Renal cortex interstitium (tissue), 15 donors: ENCODE measurements at places on chromosomes 13 and 19.

GRCh38 chr13:95049772-95050171 is 251.5 kb downstream of the ABCC4 start:
- DNase-seq: no peak

- DNase-seq: no peak
Measured at GRCh38 chr13:96539791-96540190, 449.9 kb downstream of the HS6ST3 start.

DNA sequence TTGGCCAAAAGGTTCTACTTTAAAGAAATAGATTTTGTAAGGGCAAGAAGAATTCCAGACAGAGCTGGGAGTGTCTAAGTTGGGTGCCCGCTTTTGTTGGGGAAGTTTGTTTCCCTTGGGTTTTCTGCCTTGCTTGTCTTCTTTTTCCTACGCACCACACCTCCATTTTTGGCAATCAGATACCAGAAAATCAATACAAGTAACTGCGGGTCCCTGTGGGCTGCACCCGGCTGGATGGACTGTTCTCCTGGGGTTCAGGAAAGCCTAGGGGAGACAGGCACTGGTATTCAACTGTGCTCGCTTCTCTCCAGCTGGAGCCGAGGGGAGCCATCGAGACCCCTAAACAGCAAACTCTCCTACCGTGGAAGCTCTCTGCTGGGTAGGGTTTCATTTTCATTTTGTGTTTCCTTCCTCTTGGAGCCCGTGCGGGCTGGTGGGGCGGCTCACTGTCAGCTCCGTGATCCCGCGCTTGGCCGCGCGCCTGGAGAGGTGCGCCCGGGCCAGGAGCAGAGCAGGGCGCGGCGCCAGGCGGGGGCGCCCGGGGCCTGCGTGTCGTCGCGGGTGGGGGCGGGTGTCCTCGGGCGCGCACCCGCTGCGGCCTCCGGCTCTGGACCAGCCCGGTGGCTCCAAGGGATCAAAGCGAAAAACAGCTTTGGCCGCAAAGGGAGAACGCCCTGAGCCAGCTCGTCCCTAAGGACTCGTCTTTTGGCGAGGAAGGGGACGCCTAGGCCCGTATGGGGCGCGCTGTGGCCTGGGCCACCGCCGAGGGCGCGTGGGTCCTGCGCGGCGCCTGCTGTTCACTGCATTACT is 347.2 kb downstream of the ZNF536 start:
- peak; percentile 47 for DNase-seq

- no peak for DNase-seq
Measured at GRCh38 chr19:3695986-3696659, 4.1 kb downstream of the PIP5K1C start.

GRCh38 chr19:4075373-4075772 is 8.7 kb upstream of the ZBTB7A start:
- DNase-seq: no peak

DNA sequence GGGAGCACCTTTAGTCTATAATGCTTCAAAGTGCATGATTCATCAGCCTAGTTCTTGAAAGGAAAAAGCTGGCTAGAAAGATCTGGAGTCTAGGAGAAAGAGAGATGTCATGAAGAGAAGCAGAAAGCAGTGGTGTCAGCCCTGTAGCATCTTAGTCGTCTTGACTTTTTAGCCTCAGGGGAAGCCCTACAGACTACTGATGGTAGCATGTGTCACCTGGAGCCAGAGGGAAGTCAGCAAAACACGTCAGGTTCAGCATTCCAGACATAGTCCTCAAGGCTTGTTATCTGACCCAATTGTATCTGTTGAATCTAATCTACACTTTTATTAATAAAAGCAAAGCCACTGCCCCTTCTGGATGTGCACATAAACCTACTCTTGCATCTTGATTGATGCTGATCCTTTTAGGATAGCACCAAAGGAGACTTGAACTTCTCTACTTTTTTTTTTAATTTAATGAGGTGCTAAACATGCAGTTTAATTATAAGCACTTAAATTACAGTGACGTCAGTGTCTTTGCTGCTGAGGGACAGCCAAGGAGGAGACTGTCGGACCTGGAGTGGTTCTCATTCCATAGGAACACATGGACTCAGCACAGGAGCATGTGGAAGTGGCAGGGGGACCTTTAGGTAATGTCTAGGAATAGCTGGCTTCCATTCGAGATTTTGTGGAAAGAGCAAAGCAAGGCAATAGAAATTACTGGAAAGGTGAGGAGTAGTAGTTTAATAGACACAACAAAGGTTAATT is 525.5 kb upstream of the SGCG start:
- DNase-seq: no peak

- DNase-seq: no peak
Measured at GRCh38 chr13:33725340-33725739, 92.6 kb upstream of the RFC3 start.

DNA sequence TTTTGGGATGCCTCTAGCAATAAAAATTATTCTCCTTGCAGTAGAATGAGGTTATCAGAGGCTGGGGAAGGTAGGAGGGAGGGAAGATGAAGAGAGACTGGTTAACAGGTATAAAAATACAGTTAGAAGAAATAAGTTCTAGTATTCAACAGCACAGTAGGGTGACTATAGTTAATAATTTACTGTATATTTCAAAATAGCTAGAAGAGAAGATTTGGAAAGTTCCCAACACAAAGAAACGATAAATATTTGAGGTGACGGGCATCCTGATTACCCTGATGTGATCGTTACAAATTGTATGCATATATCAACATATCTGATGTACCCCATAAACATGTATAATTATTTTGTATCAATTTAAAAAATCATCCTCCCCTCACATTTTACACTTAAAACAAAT is 93.8 kb downstream of the CDADC1 start:
- DNase-seq: no peak

GRCh38 chr19:10135551-10136334 is 16.0 kb upstream of the EIF3G start:
- DNase-seq: no peak

DNA sequence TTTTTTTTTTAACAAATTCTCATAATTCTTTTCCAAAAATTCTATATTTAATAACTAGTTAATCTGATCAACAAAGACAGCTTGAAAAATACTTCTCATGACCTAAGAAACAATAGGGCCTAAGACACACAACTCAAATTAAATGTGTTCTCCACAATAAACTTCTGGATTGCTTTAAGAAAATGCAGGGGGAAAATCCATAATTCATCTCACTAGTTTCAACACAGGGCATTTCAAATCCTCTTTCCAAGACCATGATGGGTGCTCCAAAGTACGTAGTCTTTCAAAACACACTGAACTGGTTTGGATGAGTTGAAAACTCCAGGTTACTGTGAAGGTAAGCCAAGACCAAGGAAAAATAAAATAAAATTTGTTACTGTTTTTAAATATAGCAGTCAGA is 62.6 kb downstream of the DCLK1 start:
- no peak for DNase-seq

- no peak for DNase-seq
Measured at GRCh38 chr19:38209152-38209551, 14.9 kb downstream of the DPF1 start.

DNA sequence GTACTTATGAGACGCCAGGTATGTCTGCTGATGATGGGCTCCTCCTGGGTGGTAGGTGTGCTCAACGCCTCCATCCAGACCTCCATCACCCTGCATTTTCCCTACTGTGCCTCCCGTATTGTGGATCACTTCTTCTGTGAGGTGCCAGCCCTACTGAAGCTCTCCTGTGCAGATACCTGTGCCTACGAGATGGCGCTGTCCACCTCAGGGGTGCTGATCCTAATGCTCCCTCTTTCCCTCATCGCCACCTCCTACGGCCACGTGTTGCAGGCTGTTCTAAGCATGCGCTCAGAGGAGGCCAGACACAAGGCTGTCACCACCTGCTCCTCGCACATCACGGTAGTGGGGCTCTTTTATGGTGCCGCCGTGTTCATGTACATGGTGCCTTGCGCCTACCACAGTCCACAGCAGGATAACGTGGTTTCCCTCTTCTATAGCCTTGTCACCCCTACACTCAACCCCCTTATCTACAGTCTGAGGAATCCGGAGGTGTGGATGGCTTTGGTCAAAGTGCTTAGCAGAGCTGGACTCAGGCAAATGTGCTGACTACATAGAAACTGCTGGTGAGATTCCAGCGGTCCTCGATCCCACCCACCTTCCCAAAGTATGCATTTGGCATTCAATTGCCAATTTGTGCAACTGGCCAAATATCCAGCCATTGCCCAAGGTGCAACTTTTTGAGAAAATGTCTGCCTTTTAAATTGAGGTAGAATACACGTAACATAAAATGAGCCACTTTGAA is 10.2 kb downstream of the OR2Z1 start:
- DNase-seq: peak; percentile 13

GRCh38 chr13:32017474-32017873 is 14.1 kb upstream of the FRY start:
- no peak for DNase-seq

DNA sequence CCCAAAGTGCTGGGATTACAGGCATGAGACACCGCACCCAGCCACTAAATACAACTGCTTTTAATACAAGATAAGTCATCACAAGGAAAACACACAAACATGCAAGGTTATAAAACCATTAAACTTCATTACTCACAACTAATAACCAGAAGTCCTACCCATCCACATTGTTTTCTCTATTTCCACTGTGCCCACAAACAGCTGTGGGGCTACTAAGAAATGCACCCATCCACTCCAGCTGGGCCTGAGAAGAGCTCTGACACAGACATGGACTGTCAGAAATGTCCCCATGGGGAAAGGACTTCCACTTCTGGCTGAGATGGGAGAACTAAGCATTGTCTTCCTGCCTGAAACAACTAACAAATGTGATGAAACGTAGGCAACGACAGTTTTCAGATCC is 17.2 kb downstream of the SAFB2 start:
- DNase-seq: no peak

DNA sequence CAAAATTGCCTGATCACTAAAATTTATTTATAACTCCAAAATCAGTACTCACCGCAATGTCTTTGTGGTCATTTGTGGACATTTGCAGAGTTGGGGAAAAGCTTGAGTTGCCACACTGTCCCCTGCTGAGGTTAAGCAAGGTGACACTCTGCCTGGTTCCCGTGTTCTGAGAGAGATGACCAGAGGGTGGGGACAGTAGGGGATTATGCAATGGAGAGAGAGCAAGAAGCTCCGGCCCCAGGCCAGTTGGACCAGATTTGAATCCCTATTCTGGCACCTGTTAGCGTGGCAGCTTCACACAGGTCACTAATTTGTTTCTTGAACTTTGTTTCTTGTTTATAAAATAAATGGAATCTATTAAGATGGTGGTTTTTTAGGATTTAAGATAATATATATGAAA is 17.8 kb downstream of the ERCC5 start:
- DNase-seq: no peak

GRCh38 chr19:38081547-38082255 is 142.3 kb downstream of the DPF1 start:
- no peak for DNase-seq

DNA sequence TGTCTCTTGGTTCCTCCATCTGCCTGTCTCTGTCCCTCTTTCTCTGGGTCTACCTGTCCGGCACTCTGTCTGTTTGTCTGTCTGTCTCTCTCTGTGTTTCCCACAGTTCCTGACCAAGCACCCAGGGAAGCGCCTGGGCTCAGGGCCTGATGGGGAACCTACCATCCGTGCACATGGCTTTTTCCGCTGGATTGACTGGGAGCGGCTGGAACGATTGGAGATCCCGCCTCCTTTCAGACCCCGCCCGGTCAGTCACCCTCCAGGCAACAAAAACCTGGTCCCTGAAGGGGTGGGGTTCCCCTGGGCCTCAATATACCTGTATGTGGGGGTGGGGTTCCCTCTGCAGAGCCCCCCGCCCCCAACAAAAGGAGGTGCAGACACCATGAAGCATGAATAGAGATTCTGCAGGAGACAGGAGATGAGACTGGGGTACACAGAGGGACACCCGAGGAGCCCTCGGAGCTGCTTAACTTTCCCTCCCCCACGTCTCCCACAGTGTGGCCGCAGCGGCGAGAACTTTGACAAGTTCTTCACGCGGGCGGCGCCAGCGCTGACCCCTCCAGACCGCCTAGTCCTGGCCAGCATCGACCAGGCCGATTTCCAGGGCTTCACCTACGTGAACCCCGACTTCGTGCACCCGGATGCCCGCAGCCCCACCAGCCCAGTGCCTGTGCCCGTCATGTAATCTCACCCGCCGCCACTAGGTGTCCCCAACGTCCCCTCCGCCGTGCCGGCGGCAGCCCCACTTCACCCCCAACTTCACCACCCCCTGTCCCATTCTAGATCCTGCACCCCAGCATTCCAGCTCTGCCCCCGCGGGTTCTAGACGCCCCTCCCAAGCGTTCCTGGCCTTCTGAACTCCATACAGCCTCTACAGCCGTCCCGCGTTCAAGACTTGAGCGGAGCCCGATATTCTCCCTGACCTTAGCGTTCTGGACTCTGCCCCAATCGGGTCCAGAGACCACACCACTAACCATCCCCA is 2.6 kb upstream of the CACNG7 start:
- DNase-seq: no peak

DNA sequence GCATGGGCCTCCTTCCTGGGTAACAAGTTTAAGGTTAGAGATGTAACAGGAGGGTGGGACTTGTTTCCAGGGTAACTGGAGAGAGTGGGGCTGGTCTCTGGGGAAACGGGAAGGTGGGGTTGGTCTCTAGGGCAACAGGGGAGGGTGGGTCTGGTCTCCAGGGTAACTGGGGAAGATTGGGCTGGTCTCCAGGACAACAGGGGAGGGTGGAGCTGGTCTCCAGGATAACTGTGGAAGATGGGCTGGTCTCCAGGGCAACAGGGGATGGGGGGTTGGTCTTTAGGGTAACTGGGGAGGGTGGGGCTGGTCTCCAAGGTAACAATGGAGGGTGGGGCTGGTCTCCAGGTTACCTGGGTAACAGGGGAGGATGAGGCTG is 36.5 kb downstream of the SPTBN4 start:
- no peak for DNase-seq

GRCh38 chr13:87778128-87778527 is 107.0 kb downstream of the SLITRK5 start:
- DNase-seq: no peak

- no peak for DNase-seq
Measured at GRCh38 chr13:44196196-44196751, 177.3 kb upstream of the SERP2 start.

GRCh38 chr19:52102782-52103181 is 7.2 kb upstream of the ZNF841 start:
- no peak for DNase-seq

DNA sequence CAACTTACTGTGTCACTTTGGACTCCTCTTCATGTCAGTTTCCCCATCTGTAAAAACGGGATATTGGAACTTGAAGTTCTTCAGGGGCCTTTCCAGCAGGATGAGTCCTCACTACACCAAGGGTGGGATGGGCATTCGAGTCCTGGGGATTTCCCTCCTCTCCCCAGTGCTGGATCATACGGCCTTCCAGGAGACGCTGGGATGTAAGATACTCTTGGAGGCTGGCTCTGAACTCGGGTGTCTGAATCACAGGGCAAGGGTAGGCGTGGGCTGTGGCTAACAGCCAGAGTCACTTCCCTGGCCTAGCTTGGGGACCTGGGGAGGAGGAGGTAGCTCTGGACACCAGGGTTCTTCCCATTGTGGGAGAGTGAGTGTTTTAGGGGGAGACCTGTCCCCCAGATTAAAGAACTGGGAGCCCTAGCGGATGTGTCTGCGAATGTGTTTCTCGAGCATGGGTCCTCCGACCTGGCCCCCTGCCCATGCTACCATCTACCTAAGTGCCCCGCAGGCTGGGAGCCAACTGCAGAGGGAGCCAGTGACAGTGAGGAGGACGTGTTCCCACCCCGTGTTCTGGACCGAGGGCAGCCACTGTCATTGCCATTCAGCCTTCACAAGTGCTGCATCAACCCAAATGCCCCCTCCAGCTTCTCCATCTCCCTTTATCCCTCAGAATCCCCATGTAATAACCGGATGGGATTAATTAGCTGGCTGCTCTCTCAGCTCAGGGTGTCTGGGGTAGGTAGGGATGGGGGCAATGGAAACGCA is 2.4 kb upstream of the CYTH2 start:
- no peak for DNase-seq

GRCh38 chr19:2330632-2331284 is 2.3 kb downstream of the SPPL2B start:
- no peak for DNase-seq
